ENCODE measurements at places on chromosomes 3 and 15.

DNA sequence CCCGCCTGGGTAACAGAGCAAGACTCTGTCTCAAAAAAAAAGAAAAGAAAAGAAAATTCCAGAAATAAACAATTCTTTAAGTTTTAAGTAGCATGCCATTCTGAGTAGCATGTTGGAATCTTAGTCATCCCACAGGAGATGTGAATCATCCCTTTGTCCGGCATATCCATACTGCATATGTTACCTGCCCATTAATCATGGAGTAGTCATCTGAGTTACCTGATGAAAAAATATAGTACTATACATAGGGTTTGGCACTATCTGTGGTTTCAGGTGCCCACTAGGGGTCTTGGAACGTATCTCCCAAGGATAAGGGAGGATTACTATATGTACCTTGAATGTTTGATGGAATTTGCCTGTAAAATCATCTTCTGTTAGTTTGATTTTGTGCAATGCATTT is 6.3 kb upstream of the CCR4 start:
- DNase-seq = no peak

GRCh38 chr3:170999737-171000242 is 26.7 kb downstream of the SLC2A2 start:
- no peak for DNase-seq

GRCh38 chr15:79804838-79805237 is 92.0 kb downstream of the MTHFS start:
- DNase-seq = no peak

DNA sequence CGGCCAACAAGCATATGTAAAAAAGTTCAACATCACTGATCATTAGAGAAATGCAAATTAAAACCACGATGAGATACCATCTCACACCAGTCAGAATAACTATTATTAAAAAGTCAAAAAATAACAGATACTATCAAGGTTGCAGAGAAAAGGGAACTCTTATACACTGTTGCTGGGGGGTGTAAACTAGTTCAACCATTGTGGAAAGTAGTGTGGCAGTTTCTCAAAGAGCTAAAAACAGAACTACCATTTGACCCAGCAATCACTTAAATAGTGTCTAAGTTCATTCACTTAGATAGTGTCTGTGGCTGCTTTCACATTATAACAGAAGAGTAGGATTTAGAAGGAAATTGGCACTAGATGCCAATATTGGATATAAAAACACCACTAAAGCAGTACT is 49.7 kb downstream of the CGGBP1 start:
- DNase-seq = no peak

GRCh38 chr3:56940976-56941375 is 119.5 kb upstream of the SPATA12 start:
- no peak for DNase-seq

GRCh38 chr3:52532838-52533622 is 627 bp downstream of the NT5DC2 start:
- DNase-seq = no peak

DNA sequence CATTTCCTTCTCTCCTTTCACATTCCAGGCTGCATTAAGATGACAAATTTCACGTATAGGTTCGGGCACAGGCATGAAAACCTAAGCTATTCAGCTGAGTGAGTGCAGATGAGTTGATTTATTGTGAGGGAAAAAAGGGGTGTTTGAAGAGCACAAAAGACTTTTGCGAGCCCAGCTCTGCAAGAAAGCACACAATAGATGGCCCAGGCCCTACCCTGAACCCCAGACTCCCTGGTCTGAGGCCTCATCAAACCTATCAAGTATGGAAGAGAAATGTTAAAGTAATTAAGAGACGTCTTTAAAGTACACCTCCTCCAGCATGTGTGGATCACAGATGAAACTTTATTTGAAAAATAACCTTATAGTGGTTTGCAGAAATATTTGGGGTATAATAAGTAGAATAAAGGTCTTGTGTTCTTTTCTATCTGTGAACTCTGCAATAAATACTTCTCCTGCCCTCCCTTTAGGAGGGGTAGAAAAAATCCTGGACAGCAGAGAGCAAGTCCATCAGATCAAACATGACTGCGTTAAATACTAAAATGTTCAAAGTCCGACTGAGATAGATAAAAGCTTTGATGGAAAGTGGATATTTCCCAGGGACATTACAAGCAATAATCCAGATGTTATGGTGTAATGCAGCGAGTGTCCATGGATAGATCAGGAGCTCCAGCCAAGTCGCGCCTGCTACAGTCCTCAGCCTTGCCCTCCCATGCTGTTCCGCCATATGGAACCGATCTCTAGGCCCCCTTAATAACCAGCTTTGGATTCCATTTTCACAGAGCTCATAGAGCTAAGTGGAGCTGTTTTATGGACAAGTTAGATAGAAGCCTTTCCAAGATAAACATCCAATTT is 121.5 kb downstream of the MCTP2 start:
- DNase-seq = no peak

DNA sequence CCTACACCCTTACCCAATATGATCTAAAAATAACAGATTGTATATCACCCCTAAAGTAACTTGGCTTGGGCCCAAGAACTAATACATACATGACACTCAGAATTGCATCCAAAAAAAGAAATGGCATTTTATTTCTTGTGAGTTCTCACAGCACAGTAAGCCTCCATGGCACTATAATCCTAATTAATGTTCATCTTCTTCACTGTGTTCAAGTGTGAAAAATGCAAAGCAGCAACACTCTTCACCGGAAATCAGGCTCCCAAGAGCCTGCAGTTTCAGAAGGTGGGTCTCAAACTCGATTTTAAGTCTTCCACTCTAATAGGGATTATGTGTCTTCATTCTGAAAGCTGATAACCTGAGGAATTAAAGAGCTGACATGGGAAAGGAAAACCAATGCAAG is 142.8 kb upstream of the TSC22D2 start:
- DNase-seq = no peak

GRCh38 chr15:22902046-22902445 is 63.6 kb downstream of the NIPA2 start:
- DNase-seq = no peak

DNA sequence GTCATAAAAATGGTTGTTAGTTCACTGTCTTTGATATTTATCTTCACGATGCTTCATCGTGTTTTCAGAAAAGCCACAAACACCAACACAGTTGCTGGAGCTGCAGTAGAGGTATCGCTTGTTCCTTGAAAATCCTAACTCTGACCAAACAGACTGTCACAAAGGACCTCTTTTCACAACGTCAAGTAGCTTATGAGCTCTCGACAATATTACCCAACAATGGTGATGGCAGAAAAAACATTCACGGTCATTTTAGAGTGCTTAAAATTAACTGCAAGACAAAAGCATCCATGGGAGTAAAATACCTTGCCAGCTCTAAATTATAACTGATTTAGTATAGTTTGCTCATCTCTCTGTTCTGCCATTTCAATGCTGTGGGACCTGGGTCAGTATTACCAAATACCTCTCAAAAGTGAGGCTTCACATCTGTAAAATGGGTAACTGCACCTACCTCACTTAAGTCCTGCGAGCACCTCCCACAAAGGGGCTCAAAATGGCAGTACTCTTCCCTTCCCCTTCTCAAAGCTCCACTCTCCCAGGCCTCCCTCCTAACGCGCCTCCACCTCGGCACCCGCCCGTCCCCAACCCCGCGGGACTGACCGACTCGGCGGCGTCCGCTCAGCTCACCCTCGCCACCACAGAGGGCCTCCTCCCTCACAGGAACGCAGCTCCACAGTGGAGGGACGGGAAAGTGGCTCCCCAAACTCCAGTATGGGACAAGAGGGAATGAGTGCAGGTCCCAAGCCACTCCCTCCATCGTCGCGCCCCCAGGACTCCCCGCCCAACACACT is 546 bp downstream of the TRIM59 start:
- DNase-seq = no peak

DNA sequence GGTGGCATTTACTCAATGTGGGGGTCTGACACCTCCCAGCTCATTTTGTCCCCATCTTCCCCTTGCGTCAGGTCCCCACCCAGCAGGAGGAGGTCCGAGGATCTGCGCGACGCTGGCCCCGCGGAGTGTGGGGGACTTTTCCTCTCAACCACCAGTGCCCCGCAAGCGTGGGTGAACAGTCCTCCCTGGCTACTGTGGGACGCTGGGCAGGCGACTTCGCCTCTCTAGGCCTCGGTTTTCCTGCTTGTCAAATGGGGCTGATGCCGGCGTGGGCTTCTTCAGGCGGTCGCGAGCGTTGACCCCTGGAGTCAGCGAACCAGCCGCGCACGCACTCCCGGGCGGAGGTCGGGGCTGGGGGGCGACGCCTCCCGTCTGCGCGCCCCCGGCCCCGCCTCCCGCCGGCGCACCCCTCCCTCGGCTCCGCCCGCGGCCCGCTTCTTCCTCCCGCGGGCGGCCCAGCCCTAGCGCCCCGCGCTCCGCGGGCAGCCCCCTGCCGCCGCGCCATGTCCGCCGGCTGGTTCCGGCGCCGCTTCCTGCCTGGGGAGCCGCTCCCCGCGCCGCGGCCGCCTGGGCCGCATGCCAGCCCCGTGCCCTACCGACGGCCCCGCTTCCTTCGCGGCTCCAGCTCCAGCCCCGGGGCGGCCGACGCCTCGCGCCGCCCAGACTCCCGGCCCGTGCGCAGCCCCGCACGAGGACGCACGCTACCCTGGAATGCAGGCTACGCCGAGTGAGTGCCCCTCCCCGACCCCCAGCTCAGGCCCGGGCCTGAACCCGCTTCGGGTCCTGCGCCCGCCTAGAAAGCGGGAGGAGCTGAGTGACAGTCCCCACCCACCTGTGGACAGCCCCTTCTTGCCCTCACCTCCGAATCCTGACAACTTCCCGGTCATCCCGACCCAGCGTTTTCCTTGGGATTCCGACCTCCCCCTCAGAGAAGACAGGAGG is at the start of gene PPM1M:
PPM1M (plus strand) TSS at position 438 of the 942 bp plus-strand sequence; CDS start at position 504, 66 bp downstream.
- peak; percentile 72 for DNase-seq

- peak; percentile 94 for DNase-seq
These were observed at the start of the genes FBXO45 and WDR53 for GRCh38 chr3:196568246-196569002. Gene FBXO45, plus strand, starts transcription at chr3:196568660. Its CDS starts 325 bp downstream, at chr3:196568985. Gene WDR53, minus strand, starts transcription at chr3:196568554. Its CDS starts 7,079 bp downstream, at chr3:196561475.

DNA sequence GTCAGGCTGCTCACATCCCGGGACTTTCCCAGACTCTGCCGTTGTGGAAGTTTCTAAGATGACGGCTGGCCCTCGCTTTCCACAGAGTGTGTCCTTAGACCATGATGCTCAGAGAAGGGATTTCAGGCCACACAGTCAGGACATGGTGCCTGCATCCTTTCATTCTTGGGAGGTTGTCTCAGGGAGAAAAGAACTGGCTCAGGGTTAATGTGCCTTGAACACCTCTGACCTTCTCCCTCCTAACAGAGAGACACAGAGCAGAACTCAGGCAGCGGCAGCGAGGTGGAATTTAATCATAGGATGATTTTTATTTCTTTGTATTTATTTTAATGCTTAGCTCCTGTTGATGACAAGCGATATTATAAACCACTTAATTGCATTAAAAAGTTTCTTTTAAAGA is 96.9 kb upstream of the ATP2B2 start:
- DNase-seq = no peak

- no peak for DNase-seq
These were observed 57.7 kb upstream of the LARS2 start for GRCh38 chr3:45330510-45331295.

DNA sequence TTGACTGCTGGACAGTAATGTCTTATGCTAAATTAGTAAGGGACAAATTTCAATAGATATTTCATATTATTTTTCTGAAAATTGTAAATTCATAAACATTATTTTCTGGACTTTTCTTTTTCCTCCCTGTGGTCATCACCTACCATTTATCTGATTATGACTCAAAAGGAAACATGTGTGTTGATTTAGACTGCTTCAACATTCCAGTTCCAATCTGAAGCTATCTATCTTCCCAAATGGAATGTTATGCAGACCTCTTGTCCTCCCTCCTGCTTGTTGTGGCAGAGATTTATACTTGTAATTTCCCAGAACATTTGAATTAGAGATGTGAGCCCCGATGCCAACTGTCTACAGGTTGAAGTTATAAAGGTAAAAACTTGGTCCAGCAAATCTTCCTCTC is 803.4 kb downstream of the TUSC7 start:
- no peak for DNase-seq

DNA sequence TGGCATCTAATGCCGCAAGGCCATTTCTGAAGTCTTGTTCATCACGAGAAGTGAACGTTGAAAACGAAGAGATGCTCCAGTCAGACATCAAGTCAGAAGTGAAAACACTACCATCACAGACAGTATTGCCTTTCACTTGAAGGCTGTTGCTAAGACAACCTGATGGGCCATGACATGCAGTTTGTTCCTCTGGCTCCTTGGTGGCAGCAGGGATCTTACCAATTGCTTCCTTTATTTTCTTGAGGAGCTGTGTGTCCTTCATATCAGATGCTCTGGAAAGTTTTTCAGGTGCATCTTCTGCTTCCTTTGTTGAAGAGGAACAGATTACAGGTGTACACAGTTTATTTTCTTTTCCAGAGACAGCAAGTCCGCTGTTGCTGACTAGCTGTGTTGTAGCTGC is 30.7 kb upstream of the MYLK start:
- no peak for DNase-seq

- no peak for DNase-seq
These were observed 498.0 kb downstream of the MECOM start for GRCh38 chr3:169165196-169166158.

DNA sequence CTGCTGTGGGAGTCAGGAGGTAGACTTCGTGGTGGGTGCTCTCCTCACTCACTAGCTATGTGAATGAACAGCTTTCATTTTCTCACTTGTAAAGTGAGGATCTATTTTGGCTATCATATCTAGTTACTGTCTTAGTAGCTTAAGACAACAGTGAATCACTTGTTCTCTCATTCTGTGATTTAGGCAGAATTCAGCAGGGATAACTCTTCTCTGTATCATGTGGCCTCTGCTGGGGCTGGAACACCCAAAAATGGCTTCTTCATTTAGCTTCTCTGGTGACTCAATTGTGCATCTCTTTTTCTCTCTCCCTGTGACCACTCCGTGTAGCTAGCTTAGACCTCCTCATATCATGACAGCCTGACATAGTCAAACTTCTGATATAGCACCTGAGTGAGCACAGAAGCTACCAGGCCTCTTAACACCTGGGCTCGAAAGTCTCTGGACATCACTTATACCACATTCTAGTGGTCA is 68.4 kb downstream of the BFSP2 start:
- DNase-seq = no peak

GRCh38 chr3:15204005-15204404 is 2.0 kb upstream of the CAPN7 start:
- DNase-seq = no peak

DNA sequence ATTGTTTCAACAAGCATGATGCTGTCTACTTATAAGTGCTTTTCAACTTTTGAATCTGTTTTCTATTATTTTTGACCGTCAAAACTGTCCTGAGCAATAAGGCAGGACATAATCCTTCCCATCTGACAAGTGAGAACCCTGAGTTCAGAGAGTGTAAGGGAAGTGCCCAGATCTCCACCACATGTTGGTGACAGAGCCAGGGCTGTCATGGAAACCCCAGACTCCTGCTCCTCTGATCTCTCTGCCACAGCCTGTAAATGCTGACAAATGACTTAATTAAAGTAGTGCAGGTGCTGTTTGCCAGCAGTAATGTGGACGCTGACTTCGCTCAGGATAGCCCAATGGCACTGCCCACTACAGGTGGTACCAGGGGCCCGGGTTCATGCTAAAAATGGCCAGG is 40.3 kb downstream of the SPSB4 start:
- DNase-seq = no peak

GRCh38 chr3:108124337-108125152 is 33.7 kb upstream of the CD47 start:
- DNase-seq = peak; percentile 14

GRCh38 chr15:69931156-69931555 is 166.6 kb downstream of the TLE3 start:
- no peak for DNase-seq

GRCh38 chr3:150341891-150342290 is 66.2 kb upstream of the TSC22D2 start:
- no peak for DNase-seq

All from activated T-helper 1 cell treated with Interleukin-2 at 50 U/mL for 16 hours (primary cell).